ENCODE measurements at places on chromosomes 16 and 17.

DNA sequence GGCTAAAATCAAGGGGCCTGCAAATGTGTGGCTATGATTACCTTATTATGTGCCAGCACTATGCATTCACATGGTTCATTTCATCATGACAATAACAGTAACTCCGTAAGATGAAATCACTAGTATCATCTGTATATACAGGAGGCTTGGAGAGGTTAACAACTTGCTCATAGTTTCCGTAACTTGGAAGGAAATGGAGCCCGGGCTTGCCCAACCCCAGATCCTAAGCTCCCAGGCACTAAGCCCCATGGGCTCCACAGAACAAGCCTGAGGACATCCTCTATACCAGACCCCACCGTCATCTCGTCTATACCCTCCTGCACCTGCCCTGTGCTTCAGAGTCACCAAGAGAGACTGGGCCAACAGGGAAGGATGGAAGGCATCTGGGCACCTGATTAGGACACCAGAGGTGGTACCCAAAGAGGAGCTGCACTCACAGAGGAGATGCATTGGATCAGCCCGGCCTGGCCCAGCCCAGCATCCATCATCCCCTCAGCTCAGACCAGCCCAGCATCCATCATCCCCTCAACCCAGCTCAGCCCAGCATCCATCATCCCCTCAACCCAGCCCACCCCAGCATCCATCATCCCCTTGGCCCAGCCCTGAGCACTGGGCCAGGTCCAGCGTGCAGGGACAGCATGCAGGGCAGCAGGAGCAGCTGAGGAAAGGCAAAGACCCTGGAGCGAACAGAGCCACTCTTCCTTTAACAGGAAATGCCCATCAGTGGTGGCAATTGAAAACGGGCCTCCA, 28.5 kb downstream of the NSMCE1 start:
- DNase-seq, result no peak

GRCh38 chr16:77043076-77043475, 147.9 kb upstream of the MON1B start:
- no peak for DNase-seq

- DNase-seq, result no peak
These were observed 66.8 kb downstream of the XYLT1 start for GRCh38 chr16:17403859-17404545.

GRCh38 chr16:73023752-73024570, 24.0 kb downstream of the ZFHX3 start:
- no peak for DNase-seq
